HuH-7 (cell line): ENCODE measurements at places on chromosomes 4 and X.
A peak's percentile ranks its signal among the peaks of the same experiment; 100 is the strongest.

DNA sequence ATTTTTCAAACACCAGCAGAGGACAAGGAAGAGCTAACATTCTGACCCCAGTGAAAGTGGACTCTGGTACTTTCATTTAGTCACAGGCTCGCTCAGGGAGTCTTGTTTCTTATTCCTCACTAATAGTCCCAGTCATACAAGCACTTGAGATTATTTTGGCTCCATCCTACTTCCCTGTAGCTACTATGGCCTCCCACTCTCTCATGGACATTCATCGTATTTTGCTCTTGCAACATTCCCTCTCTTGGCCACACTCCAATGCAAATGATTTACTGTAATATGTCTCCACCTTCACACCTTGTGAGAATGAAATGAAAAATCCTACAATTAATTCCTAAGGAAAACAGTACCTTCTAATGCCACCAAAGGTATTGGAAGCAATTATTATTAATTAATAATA lies 21.3 kb downstream of the PLRG1 start:
- no peak for DNase-seq

- no peak for DNase-seq
These were observed 87.2 kb upstream of the C4orf50 start for GRCh38 chr4:6105311-6105911.

GRCh38 chrX:103817502-103817901 lies 14.6 kb downstream of the RAB9B start:
- no peak for DNase-seq

DNA sequence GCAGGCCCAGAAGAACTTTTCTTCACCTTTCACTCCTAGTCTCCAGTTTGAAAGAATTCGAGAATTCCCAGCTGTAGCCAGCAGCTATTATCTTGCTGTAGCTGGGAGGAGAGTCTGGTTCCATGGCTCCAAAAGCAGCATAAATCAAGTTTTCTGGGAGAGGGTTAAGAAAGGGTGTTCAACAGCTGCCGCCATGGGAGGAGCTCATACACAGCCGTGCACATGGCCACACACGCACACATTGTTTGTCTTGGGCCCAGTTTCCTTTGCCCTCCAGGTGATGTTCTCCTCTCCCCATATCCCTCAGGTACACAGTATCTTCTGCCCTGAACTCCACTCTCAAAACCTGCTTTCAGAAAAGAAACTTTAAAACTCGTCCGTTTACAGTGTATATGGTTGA lies 4.1 kb upstream of the GPC3 start:
- no peak for DNase-seq

DNA sequence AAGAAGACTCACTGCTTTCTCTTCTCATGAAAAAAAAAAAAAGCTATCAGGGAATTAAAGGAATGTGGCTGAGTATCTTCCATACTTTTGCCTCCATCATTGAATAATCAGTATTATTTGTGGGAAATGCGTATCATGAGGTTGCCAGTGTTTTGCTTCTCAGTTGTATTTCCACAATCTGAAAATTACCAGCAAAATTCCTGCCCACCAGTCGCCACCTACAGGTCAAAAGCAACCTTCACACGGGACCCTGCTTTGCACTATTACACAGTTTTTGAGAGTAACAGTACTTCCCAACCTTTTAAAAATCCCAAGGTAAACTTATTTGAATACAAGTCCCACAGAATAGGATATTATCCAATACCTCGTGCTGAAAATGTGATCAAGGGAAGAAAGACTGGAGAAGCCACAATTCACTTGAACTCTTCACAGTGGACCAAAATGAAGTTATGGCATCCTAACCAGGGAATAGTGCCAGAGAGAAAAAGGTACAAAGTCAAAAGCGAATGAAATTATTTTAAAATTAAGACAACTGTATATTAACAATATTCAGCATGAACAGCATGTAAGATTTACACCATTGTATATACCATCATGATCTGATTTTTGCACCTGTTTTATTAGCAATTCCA lies 30.4 kb downstream of the PGRMC1 start:
- DNase-seq = peak; percentile 50
